ENCODE measurements at places on chromosomes 7 and 10.

- DNase-seq, result peak; percentile 99
These were observed 143.8 kb downstream of the TES start for GRCh38 chr7:116354171-116354545.

- no peak for DNase-seq
These were observed 96.5 kb downstream of the ADCY1 start for GRCh38 chr7:45670717-45671116.

DNA sequence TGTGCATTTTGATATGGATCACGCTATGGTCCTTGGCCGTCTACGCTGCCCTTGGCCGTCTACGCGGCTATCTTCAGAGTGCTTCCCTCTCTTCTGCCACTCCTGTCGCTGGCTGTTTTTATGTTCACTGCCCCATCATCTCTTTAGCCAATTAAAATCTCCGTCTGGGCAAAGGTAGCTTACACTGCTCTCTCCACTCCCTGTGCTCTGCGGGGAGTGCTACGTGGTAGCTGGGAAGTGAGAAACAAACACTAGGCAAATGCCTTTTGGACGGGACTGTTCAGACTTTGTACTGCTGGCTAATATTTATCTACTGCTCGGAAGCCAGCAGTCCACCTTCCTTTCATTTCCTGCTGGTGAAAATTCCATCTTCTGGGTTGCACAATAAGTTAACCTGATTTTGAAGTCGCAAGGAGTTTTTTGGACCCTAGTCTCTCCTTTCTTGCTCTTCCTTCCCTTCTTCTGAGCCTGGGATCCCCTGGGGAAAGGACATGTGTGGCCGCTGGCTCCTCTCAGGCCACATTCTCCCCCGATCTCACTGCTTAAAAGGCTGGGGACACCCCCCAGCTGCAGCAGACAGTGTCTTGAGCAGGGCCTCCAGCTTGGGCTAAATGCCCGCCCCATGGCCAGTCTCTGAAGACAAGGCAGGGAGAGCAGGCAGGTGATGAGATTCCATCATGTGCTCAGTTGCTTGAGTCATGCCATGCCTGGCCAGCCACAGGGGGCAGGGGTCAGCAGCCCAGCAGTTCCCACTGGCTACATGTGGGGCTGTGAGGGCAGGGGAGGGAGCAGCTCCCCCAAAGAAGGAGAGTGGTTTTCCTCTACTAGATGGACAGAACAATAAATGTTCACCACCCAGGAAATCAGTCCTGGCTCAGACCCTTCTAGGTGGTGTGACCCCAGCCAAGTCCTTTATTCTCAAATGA lies 25.5 kb upstream of the RBM33 start:
- no peak for DNase-seq

DNA sequence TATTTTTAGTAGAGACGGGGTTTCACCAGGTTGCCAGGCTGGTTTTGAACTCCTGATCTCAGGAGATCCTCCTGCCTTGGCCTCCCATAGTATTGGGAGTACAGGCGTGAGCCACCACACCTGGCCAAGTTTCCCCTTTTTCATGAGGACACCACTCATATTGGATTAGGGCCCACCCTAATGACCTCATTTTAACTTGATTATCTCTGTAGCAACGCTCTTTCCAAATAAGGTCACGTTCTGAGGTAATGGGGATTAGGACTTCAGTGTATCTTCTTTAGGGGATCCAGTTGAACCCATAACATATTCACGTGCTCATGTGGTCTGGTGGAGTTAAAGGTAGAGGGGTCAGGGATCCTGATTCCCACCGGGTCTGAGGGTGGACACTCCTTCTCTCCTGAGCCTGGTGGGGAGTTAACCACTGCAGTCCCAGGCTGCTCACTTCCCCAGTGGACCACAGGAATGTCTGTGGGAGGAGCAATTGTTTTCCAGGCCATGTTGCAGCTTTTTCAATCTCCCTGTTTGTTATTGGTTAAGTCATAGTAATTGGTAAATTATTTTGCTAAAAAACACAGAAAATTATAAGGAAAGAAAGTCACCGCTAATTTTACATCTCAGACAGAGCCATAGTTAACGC lies 130.5 kb downstream of the GRK5 start:
- DNase-seq, result peak; percentile 49

DNA sequence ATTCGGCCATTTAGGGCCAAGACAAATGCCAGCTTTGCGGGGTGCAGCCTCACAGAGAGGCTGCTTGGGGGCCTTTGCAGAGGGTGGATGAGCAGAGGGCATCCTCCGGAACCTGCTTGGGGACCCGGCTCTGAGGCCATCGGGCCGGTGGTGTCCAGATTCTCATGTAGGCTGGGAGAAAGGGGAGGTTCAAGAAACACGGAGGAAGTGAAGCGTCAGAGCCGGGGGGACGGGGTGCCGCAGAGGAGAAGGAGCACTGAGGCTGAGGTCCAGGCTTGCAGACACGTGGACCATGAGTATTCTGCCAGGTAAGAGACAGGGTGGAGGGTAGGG lies 150.7 kb upstream of the SHH start:
- no peak for DNase-seq

- no peak for DNase-seq
These were observed 3.1 kb upstream of the SMURF1 start for GRCh38 chr7:99146979-99147378.

GRCh38 chr7:38630720-38631673 lies at the start of gene AMPH:
Gene AMPH, minus strand, starts transcription at chr7:38631373. Its CDS starts 22 bp downstream, at chr7:38631351.
- no peak for DNase-seq

DNA sequence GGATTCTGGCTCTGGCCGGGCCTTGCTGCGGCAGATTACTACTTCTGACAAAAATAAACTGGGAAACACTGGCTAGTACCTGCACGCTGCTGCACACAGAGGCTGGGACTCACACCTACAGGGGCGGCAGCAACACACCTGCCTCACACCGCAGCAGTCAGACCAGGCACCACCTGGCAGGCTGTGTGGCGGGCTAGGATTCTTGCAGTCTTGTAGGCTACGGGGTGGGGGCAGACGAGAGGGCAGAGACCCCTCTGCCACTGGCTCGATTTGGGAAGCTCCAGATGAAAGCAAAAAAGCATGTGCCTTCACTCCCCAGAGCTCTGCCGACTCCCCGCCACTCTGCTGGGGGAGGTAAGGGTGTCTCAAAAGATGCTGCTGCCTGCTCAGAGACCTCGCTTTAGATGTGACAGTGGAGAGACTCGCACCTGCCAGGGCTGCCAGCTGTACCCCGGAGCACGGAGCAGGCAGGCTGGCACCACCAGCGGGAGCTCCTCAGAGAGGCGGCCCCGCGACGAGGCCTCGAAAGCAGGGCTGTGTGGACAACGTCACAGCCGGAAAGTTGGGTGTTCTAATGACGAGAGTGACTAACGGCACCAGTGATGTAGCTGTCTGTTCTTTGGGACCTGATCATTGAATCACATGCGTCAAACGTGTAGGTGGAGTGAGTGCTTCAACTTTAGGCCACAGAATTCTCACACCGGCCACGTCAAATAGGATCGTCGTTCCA lies 250.5 kb downstream of the ZMYND11 start:
- no peak for DNase-seq

DNA sequence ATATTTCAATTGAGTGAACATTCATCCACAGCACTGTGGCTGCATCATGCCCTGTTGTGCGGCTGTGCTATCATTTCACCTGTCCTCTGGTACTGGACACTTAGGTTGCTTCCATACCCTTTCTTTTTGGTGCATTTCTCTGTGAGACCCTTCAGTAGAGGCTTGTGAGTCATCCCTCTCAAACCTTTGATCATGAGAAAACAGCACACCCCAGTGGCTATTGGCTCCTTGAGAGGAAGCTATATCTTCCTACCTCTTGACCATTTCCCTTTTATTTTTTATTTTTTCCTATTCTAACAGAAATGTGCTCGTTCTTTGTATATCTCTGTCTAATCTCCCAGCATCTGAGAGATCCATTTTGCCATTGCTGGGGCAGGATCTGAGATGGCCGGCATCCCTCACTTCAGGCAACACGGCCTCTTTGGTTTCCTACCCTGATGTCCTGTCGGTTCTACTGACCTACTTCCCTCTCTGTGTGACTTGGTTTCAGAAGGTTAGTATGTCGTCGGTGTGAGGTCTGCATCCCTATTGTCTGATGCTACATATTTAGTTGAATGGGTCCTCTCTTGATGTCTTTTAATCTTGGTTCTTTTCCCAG lies 23.8 kb upstream of the PIK3AP1 start:
- DNase-seq, result no peak

- DNase-seq, result no peak
These were observed 350.9 kb upstream of the LRGUK start for GRCh38 chr7:133776266-133776665.

GRCh38 chr7:150715293-150715692 lies 1.1 kb upstream of the GIMAP1 start:
- no peak for DNase-seq

DNA sequence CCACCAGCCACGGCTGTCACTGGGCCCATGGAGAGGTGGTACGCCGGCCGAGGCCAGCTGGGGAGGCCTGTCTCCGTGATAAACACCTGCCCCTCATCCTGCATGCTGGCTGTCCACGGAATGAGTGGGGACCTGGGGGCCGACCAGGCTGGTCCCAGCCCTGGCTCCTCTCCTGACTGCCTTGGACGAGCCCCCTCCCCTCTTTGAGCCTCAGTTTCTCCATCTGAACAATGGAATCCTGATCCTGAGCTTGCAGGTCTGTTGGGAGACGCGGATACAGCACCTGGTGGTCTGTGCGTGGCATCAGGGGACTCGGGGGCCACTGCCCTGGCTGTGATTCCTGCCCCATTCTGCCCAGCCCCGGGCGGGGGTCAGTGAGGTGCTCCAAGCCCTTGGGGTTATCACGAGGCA lies 109.9 kb downstream of the MICALL2 start:
- DNase-seq, result no peak

GRCh38 chr7:128852537-128853254 lies 10.0 kb upstream of the ATP6V1F start:
- no peak for DNase-seq

DNA sequence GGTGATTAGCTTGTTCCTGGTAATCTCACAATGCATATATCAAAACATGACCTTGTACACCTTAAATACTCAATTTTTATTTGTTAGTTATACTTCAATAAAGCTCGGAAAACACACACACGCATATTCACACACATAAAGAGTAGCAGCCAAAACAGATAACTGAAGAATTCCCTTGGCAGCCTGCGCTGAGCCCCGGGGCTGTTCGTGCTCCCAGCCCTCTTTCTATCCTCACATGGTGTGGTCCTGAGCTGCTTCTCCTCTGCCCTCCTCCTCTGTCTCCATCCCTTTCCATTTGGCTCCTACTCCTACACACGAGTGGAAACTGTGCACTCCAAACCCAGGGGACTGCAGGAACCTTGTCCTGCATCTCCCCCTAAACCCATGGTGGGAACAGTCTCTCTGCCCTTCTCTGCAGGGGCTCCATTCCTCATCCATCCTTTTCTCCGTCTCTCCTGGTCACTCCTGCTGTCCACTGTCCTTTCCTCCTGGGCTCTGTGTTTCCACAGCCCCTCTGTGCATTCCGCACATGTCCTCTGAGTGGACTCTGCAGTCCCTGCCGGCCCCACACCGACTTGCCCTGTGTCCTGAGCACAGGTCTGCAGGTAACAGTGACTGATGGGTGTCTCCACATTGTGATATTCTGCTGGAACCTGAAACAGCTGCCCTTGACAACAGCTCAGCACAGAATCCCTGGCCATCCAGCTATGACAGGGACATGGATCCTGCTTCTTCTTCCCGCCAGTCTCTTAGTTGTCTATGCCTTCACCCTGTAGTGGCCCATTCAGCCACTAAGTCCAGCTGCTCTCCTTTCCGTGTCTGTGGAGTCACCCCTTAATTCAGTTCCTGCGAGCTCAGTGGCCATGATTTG lies 216.8 kb upstream of the ZNF32 start:
- DNase-seq, result no peak

GRCh38 chr7:8035647-8036518 lies 67.3 kb downstream of the GLCCI1 start:
- peak; percentile 10 for DNase-seq

GRCh38 chr7:29154076-29154475 lies 7.7 kb upstream of the CPVL start:
- DNase-seq, result no peak

DNA sequence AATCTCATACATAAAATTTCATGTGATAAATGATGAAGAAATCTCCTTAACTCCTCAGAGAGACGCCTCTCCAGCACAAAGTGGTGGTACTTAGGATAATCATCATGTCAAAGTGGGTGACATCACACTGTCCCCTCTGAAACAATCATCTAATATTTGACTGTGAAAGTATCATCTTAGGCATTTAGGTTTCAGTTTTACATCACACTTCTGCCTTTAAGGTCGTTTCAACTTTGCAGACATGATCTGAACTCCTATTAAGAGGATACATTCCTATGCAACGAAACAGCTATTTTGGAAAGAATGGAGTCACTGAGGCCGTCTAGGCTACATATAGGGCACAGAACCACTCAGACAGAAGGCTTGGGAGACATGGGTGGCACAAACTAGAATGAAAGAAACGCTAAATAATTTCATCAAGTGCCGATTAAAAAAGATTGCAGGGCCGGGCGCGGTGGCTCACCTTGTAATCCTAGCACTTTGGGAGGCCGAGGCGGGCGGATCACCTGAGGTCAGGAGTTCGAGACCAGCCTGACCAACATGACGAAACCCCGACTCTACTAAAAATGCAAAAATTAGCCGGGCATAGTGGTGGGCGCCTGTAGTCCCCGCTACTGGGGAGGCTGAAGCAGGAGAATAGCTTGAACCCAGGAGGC lies 2.0 kb downstream of the VOPP1 start:
- no peak for DNase-seq

GRCh38 chr10:103786020-103786419 lies 69.4 kb downstream of the SH3PXD2A start:
- DNase-seq, result no peak

DNA sequence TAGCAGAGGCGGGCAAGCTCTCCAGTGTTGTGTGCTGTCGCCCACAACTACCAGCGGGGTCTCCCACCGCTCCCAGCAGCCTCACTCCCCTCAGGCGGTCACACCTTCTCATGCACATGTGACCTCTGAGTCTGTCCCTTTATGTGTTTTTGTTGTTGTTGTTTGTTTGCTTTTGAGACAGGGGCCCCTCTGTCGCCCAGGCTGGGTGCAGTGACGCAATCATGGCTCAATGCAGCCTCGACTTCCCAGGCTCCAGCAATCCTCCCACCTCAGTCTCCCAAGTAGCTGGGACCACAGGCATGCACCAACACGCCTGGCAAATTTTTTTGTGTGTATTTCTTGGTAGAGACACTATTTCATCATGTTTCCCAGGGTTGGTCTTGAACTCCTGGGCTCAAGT lies 1.5 kb downstream of the CPSF4 start:
- no peak for DNase-seq

GRCh38 chr7:51666751-51667150 lies 350.1 kb upstream of the COBL start:
- no peak for DNase-seq

GRCh38 chr7:44172352-44172751 lies 16.9 kb downstream of the GCK start:
- DNase-seq, result no peak

- no peak for DNase-seq
These were observed 204.1 kb downstream of the PHTF2 start for GRCh38 chr7:78002715-78003114.

GRCh38 chr10:89639326-89639725 lies 5.7 kb downstream of the PANK1 start:
- no peak for DNase-seq

DNA sequence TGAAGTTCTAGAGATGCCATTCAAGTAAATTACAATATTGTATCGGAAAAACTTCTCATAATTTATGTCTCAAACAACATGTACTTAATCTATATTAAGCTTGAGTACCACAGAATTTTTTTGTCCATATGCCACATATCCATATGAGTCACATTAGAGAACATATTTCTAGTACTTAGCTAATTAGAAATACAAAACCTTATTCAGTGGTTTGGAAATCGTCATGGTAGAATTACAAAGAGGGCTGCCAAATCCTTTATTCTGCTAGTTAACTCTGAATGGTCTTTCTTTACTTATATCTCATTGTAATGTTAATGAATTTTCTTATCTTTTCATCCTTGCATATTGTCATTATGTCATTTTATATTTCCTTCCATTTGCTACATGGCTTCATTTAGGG lies 9.0 kb upstream of the VIM start:
- DNase-seq, result no peak

All from dermis microvascular lymphatic vessel endothelial cell (primary cell).